Sigmoid colon (tissue), 7 donors: ENCODE measurements at places on chromosomes 7 and 10. TPM values are rescaled to one million over a fixed set of nuclear protein-coding genes. Genes with fewer than 3 reads are reported as not detected.

DNA sequence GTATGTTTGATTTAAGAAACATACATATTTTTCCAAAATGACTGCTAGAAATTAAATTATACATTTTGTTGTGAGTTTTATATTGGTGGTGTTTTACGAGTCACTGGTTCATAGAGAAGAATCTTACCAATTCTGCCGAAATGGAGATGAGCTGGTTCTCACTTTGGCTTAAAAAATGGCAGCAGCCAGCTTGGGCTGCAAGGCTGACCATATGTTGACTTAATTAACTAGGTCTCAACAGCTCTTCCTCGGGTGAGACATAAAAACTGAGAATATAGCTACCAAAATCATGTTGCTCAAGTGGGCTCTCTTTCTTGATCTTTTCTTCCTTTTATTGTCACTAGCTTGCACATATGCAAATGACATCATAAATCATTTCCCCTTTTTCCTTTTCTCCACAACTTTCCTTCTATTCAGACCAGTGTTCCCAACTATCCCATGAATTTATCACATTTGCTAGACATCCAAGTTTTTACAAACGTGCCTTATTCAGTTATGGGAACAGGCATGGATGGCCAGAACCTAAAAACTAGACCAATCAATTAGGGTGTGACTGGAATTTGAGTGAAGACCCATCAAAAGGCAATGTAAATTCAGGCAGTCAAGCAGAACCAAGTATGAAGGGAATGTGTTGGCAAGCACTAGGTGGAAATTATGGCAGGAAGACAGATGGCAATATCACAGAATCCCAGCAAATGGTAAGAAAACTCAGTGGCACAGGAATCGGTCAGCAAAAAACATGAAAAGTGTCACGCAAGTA, 6.4 kb upstream of the TSPAN12 start:
- no peak for DNase-seq

DNA sequence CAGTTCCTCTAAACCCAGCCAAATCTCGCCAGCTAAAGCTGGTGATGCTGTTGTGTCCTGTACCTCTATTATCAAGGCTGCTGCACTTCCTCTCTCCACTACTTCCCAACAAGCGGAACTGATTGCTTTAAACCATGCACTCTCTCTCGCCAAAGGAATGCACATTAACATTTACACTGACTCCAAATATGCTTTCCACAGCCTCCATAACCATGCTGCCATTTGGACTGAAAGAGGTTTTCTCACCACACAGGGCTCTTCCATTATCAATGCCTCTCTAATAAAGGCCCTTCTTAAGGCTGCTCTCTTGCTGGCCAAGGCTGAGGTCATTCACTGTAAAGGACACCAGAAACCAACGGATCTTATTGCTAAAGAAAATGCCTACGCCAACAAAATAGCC, 11.4 kb upstream of the LRRC61 start:
- no peak for DNase-seq

PWWP2B gene
- 7.7 TPM for total RNA-seq

SVIL gene
- total RNA-seq = 858 TPM
